ENCODE measurements at places on chromosomes 5 and 9.

GRCh38 chr5:38533286-38534155 lies 22.9 kb downstream of the LIFR start:
- no peak for DNase-seq

DNA sequence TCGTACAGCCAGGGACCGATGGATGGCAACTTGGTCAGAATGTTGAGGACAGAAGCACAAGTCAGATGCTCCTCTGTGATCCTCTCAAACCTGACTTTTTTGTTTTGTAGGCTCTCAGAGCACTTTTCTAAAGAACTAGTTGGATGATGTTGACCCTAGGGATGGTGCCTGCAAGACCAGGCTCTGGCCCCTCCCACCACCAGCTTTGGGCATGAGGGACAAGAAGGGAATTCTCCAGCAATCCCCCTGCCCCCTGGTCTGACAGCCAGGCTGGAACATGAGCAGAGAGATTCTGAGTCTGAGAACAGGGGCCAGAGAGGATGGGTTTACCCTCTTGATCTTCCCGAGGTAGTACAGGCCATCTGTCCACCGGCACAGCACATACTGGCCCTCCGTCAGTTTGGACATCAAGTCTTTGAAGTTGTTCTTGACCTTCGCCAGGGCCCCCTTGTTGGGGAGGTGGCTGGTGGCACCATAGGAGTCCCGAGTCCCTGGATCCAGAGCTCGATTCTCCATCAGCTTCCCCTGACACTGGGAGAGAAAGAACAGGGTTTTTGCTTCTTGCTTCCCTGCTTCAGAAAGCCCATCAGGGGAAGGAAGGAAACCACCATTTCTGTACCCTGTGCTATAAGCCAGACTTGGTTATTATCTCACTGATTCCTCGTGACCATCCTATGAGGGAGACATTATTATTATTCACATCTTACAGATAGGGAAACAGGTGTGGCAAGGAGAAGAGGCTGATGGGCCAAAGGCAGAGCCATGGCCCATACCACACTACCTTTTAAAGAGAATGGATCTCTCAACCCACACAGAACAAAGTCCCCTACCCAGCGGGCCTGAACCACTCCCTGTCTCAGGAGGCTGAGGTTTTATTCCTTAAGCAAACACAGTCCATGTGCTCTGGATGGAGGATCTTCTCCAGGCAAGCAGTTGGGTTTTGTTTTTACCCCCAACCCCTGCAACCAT lies 2.5 kb downstream of the PHF19 start:
- no peak for DNase-seq

DNA sequence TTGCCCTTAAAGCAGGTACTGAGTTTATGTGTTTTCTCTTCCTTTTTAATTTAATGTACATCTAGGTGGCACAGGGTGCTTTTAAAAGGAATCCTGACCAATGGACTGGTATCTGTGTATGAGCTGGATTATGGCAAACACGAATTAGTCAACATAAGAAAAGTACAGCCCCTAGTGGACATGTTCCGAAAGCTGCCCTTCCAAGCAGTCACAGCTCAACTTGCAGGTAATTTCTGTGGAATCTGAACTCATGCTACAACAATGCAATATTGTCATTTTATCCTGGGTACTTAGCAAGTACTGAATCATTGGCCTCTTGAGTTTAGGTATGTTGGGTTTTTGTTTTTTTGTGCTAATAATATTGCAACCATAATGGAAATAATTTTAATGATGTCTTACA lies 14.4 kb upstream of the TMOD1 start:
- DNase-seq: no peak

DNA sequence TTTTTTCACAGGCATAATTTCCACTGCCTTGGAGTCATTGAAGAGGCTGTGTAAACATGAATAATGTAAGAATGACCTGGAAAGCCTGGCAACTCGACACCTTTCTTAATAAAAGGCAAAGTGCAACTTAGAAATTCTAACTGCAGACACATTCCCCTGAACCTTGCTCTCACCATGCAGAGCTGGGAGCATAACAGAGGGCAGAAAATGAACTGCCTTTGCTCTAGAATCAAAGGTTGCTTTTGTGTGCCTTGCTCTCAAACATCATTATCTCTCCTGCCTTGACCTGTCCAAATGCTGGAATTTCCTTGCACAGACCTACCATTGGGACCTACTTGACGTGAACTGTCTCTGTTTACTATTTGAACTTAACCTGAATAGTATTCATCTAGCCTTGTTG lies 462.0 kb upstream of the ZNF462 start:
- no peak for DNase-seq

DNA sequence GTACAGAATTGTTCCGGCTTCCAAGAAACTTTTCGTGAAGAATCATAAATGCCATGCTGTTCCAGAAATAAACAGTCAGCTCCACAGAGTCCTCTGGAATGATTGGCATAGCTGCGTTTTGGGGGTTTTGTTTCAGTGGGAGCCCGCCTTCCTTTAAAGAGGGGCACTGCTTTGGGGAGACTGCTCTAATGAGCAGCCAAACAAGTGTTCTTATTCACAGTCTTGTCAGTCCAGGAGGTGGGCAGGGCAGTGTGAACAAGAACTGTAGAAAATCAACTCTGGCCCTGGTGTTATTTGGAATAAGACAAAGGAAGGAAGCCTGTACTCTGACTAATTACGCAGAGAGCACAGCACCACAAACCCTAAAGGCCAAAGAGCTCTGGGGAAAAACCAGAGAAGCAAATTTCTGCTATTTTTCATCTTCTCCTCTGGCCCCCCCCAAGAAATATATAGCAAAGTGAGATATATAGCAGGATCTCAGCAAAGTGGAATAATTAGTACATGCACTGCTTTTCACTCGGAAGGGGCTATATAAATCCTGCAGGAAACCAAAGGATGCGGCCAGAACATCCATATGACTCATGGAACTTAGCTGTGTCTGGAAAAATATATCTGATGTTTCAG lies 92.9 kb downstream of the GLDC start:
- DNase-seq: no peak

DNA sequence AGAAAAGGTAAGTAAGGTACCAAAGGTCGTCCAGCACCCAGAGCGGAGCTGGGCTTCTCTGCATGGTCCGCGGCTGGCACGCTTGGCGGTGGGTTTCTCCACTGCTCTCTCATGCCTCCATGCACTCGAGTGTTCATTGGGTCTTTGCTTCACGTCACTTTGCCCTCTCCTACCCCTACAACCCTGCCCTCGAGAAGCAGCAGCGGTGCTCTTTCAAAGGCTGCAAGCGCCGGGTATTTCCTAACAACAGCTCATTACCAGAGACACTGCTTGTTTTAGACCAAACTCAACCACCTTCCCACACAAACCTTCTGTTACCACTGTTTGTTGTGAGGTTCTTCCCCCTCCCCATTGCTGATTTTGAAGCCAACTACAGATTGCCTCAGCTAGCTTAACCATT lies 21.5 kb upstream of the ZBTB34 start:
- no peak for DNase-seq

DNA sequence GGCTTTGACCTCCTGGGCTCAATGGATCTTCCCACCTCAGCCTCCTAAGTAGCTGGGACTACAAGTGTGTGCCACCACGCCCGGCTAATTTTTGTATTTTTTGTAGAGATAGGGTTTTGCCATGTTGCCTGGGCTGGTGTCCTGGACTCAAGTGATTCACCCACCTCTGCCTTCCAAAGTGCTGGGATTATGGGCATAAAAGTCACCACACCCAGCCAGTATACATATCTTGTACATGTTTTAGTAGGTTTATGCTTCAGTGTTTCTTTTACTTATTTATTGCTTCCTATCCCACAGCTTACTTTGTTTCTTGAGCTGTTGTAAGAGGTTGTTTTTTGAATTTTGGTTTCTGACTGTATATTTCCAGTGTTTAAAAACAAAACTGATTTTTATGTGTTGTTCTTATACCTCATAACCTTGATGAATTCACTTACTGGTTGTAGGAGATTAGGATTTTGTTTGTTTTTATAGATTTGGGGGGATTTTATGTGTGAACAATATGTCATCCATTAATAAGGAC lies 12.9 kb downstream of the FBXW5 start:
- DNase-seq: no peak

DNA sequence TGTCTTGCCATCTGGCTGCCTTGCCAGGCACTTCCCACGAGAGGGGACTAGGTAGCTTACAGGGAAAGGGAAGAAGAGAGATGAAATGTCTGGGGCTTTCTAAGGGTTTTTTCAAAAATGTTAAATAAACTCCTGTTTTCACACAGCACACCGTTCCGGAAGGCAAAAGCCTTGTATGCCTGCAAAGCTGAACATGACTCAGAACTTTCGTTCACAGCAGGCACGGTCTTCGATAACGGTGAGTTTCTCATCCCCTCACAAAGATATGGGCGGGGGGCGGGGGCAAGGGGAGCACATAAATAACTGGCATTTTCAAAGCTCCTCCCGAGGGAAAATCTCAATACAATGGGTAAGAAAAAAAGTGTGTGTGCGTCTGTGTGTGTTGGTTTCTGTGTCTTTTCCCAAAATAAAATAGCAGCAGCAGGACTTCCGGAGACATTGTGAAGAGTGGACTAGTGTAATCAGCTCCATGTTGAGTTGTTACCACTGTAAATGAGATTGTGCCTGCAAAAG lies 189.6 kb downstream of the NR3C1 start:
- no peak for DNase-seq

Data from sigmoid colon (tissue), 7 donors.